ENCODE measurements at places on chromosomes 2 and 18. TPM values are rescaled to one million over a fixed set of nuclear protein-coding genes. Genes with fewer than 3 reads are reported as not detected.

Gene TUBB8B
- total RNA-seq: not detected

Gene APLF
- 4.6 TPM for total RNA-seq

- H3K4me1 ChIP-seq: peaks cover 10% of the 10 kb centered on the region
- no peak overlapping the region for H3K27ac ChIP-seq
- no peak overlapping the region for H3K4me3 ChIP-seq
- H3K27me3 ChIP-seq: no peaks in the 10 kb centered on the region
- no peaks in the 10 kb centered on the region for H3K36me3 ChIP-seq
Measured at GRCh38 chr2:16120591-16121180, 180.3 kb downstream of the MYCN start.

Gene EMILIN1
- total RNA-seq: 87.7 TPM

DNA sequence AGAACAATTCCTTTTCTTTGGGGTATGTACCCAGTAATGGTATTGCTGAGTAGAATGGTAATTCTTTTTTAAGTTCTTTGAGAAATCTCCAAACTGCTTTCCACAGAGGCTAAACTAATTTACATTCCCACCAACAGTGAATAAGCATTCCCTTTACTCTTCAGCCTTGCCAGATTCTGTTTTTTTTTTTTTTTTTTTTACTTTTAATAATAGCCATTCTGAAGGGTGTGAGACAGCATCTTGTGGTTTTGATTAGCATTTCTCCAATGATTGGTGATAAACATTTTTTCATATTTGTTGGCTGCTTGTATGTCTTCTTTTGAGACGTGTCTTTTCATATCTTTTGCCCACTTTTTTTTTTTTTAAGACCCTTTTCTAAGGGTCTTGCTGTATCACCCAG lies 137.4 kb downstream of the RTN4 start:
- no peak overlapping the region for H3K4me3 ChIP-seq
- H3K36me3 ChIP-seq: no peaks in the 10 kb centered on the region
- H3K27me3 ChIP-seq: no peaks in the 10 kb centered on the region

DNA sequence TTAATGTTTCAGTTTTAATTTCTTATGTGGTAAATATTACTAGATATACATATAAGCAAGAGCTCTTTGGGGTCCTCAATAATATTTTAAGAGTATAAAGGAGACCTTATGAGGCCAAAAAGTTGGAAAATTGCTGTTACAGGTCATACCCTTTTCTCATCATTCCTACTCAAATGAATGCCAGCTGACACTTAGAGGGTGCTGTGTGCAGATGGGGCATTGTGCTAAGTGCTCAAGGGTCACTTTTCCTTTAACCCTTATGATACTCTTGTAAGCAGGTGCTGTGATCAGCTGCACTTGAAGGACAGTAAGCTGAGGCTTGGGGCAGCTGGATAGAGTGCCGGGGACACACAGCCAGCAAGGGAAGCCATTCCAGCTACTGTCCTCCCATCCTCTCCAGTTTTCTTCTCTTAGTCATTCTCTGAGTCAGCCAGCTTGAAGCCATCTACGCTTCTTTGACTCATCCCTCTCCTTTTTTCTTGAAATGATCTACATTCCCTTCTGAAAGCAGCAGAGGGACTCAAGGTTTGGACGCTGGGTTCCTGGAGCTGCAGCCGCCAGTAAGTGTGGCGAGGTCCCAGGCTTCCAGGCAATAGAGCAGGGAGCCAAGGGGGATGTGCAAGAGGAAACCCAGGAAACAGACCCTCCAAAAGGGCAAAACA lies 42.0 kb upstream of the CREB1 start:
- H3K36me3 ChIP-seq: no peaks in the 10 kb centered on the region
- no peak for DNase-seq
- no peaks in the 10 kb centered on the region for H3K4me1 ChIP-seq
- no peak overlapping the region for H3K27ac ChIP-seq
- no peaks in the 10 kb centered on the region for H3K27me3 ChIP-seq
- H3K4me3 ChIP-seq: no peak overlapping the region

Data from SJCRH30 (cell line).